Activated CD8-positive, alpha-beta memory T cell treated with anti-CD3 and anti-CD28 coated beads for 36 hours (primary cell): ENCODE measurements at places on chromosomes 3 and 15. TPM values are rescaled to one million over a fixed set of nuclear protein-coding genes. Genes with fewer than 3 reads are reported as not detected.

The PRSS50 gene
- not detected for total RNA-seq

The SCAANT1 gene
- total RNA-seq, result not detected

The MNS1 gene
- total RNA-seq, result 1.2 TPM

The SMAD6 gene
- 0.04 TPM for total RNA-seq

The TMPRSS7 gene
- total RNA-seq, result not detected

The NAALADL2 gene
- not detected for total RNA-seq

The CLDN16 gene
- not detected for total RNA-seq

The BCL2A1 gene
- 73.5 TPM for total RNA-seq

The THPO gene
- not detected for total RNA-seq

The EPM2AIP1 gene
- total RNA-seq, result 12.8 TPM

The PSTPIP1 gene
- total RNA-seq, result 137 TPM

The PAQR9 gene
- not detected for total RNA-seq

The ARNT2 gene
- not detected for total RNA-seq

The RPP25 gene
- total RNA-seq, result 9.7 TPM

The GOLGA8B gene
- 167 TPM for total RNA-seq

The XCR1 gene
- total RNA-seq, result not detected

The GP9 gene
- not detected for total RNA-seq

The CORO2B gene
- total RNA-seq, result not detected

The C3orf52 gene
- 3.8 TPM for total RNA-seq

The ADAMTS17 gene
- total RNA-seq, result 1.4 TPM

The ACKR2 gene
- 1.3 TPM for total RNA-seq

The ALS2CL gene
- total RNA-seq, result 0.69 TPM
